ENCODE measurements at places on chromosomes 11 and 22.

DNA sequence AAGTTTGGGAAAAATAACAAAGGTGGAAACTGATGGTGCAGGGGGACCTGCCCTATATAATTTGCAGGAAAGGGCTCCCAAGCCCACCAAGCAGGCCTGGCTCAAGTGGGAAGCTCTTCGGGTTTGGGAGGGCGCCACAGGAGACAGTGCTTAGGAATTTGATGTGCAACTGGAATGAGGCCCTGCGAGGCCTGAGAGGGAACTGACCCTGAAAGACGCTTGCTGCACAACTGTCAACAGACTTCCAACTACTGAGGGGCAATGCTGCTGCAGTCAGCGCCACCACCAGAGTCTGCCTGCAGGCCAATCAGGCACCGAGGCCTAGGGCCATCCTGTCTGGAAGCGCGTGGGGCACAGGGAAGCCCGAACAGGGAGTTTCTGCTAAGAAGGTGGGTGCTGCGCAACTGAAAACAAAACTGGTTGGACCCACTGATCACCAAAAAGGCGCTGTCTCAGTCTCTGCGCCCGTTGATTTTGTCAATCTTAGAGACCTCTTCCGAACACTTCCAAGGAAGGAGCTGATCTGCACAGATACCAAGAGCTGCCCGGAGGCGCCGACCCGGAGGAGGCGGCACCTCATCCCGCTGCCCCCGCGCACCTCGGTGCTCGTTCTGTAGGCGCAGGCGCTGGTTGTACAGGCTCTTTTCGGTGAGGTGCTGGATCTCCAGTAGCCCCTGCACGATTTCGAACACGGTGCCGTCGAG, 667 bp downstream of the DGCR6L start:
- peak; percentile 71 for DNase-seq

- no peak for DNase-seq
Observed at GRCh38 chr11:117171404-117172061, 7.0 kb upstream of the SIDT2 start.

- DNase-seq = no peak
Observed at GRCh38 chr11:120073196-120073595, 64.7 kb downstream of the TRIM29 start.

- DNase-seq = no peak
Observed at GRCh38 chr11:31262761-31263160, 106.8 kb downstream of the DCDC1 start.

DNA sequence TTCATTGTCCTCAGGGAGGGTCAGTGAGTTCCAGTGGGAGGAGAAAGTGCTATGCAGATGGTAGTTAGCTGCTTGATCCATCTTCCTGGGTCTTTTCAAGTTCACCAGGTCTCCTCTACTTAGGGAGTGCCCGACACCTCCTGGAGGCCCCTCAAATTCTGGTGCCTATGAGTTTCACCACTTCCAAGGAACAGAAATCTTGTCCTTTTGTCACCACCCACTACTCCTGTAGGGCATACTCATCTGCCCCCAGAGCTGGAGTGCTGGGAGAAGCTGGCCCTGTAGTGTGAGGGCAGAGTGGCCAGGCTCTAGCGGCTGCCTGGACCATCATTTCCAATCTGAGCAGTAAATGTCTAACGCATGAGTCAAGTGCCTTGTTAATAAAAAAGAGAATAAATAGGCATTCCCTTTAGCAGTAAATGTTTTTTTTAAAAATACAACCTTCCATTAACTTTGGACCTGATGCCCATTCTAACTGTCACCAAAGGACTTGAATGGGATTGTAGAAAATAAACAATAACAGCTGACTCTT, 12.5 kb downstream of the IRAG1 start:
- DNase-seq = peak; percentile 73

DNA sequence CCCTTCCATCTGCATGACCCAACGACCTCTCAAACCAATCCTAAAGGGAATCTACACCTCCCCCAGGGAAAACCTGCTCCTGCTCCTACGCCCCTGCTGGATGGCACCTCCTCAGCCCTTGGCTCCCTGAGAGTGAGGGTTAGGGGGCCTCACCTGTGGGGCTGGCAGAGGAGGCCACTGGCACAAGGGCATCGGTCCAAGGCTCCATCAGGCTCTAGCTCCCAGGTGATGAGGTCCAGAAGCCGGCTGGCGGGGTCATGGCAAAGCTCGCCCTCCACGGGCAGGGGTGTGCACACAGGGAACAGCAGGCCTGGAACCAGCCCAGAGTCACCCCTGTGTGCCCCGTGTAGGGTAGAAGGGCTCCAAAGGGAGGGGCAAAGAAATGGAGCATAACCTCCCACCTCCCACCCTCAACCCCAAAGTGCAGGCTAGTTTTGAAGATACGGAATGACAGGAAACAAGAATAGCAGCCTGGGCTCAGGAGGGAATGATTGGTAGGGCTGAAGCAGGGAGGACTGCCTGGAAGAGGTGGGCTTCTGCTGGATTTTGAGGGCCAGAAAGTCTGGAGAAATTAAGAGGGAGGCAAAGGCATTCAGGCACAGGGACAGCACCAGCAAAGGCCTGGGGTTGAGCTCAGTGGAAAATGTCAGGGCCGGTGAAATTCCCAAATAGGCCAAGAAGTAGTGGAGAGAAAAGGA, 42.6 kb downstream of the DKK3 start:
- DNase-seq = peak; percentile 71

DNA sequence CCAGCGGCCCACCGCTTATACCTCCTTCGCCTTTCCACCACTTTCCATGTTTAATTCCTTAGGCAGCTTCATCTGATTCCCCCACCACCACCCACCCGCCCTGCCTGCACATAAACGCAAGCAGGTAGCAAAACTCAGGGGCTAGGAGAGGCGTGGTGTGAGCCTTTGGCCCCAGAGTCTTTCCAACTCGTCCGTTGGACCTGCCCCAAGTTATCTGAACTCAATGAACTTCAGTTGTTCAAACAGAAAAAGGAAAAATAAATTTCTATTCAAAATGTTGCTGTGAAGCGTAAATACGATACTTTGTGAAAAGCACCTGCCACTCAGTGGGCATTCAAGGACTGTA, 814 bp upstream of the CDON start:
- no peak for DNase-seq

- no peak for DNase-seq
Observed at GRCh38 chr11:133235381-133235780, 296.9 kb downstream of the OPCML start.

DNA sequence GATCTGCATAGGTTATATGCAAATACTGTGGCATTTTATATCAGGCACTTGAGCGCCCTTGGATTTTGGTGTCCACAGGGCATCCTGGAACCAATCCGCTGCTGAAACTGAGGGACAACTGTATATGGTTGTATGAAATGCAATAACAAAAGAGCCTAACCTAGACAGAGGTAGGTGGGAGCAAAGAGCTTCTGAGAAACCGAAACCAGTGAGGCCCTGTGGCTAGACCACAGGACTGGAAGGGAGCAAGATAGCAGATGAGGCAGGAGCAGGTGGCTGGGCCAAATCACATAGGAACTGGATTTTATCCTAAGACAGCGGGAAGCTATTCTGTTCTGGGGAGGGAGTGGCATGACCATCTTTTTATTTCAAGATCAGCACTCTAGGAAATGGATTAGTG, 30.1 kb downstream of the RCN1 start:
- no peak for DNase-seq

GRCh38 chr11:60957188-60957587, 5.2 kb upstream of the SLC15A3 start:
- DNase-seq = no peak

DNA sequence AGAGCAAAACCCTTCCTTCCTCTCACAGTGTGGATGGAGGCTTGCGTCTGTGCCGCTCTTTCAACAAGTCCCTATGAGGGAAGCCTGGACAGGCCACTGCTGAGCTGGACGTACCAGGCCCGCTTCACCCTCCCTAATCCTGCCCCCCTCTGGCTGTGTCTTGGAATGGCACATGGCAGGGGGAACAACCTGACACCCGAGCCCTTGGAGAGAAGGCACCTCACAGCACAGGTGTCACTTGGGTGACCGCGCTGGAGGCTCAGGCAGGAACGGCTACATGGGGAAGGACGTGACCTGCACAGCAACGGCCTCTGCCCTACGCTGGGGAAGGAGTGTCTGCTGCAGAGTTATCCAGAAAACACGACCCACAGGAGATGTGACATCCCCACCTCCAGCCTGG, 11.0 kb downstream of the CARS1 start:
- no peak for DNase-seq

- DNase-seq = no peak
Observed at GRCh38 chr11:108069947-108070346, 51.4 kb upstream of the ACAT1 start.

GRCh38 chr11:109264128-109264527, 157.9 kb upstream of the C11orf87 start:
- no peak for DNase-seq

DNA sequence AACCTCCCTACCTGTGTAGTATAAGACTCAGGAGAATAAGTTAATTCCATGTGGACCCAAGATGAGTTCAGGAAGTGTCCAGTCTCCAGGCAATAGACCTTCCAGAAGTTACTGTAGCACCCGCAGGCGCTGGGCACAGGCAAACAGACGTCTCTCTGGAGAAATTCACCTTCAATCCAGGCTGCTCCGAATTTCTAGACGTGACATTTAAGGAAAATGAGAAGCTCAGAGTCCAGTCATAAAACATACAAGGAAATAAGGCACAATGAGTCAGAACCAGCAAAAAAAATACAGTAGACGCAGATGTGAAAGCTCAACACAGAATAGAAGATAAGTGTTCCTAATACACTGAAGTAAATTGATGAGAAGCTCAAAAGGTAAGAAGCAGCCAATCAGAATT, 14.2 kb downstream of the NADSYN1 start:
- DNase-seq = no peak

DNA sequence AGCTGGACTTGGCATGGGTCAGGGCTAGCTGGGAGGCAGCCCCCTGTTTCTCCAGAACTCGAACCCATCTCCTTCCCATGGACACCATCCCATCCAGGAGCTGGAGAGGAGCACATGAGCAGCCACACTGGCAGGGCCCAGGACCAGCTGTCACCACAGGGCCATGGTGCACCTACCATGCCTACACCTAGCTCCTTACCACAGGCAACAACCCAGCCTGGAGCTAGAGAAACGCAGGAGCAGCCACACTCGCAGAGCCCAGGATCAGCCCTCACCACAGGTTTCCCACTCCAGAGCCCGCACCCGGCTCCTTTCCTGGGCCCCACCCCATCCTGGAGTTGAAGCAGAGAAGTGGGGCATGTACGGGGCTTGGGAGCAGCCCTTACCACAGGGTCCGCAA, 50.2 kb downstream of the GAB4 start:
- no peak for DNase-seq

DNA sequence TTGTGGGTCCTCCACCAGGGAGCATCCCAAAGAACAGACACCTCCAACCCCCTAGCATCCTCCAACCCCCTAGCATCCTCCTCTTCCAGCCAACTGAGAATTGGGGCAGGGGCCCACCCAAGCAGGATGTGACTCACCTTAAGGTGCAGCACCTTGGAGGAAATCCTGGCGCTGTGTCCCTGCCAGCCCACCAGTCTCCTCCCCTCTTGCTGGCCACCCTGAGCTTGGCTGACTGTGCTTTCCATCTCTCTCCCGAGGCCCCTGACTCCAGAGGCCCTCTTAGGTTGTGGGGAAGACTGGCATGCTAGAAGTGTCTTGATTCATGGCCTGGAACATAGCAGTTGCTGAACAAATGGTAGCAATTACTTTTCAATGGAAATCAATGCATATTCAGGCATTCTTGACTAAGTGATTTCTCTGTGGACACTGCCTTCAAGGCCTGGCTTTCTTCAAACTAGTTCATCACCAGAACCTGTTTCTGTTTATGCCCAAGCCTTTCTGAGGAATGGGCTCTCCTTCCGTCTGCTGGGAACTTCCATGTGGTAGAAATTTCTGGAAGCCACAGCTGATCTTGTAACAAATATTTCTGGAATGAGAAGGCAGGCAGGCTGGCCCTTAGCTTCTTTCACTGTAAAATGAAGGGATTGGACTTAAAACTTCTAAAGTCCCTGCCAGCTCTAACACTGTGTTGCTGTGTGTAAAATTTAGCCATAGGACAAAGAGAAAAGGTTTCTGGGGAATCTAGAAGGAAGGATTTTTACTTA, 60.5 kb downstream of the CEP164 start:
- no peak for DNase-seq

DNA sequence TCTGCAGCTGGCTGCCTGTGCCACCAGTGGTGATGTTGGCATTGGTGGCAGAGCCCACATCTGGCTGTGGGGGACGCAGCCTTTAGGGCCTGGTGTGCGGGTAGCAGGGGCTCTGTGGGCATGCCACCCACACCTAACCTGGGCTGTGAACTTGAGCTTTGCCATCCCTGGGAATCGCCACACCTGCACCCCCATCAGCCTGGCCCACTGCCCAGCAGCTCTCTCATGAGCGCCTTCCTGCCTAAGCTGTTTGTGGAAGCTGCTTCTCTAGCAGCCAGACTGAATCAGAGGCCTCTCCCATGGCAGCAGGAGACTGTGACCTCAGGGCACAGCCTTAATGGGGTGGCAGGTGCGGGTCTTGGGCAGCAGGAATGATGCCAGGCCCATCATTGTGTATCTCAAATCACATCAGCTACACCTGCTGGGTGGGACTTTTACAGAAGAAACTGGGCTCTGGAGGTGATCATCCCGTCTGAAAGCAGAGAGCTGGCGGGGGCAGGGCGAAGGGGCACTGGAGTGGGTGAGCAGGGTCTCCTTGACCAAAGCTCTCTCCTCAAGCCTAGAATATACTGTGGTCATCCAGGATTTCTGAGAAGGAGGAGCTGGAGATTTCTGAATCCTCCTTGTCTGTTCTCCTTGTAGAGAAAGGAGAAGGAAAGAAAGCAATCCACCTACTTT, 17.8 kb upstream of the CARS1 start:
- no peak for DNase-seq

- peak; percentile 46 for DNase-seq
Observed at GRCh38 chr11:120135838-120136237, 2.1 kb downstream of the TRIM29 start.

GRCh38 chr11:122668562-122669090, 13.1 kb downstream of the UBASH3B start:
- no peak for DNase-seq

DNA sequence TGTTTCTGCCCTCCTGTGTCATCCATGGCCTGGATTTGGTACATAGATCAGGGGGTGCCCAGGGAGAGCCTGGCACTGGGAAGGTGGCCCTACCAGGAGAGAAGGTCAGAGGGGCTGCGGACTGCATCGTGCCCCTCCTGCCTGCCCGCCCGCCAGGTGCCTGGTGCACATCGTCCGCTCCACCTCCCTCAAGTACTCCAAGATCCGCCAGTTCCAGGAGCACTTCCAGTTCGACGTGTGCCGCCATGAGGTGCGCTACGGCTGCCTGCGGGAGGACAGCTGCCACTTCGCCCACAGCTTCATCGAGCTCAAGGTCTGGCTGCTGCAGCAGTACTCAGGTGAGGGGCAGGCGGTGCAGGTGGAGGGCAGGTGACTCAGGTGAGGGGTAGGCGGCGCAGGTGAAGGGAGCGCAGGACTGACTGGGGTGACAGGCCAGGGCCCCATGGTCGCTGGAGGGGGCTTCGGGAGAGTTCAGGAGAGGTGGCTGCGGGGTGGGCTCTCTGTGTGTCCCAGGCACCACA, 32.7 kb upstream of the TEF start:
- no peak for DNase-seq

- no peak for DNase-seq
Observed at GRCh38 chr11:35247428-35247827, 108.5 kb downstream of the CD44 start.

- no peak for DNase-seq
Observed at GRCh38 chr22:21009638-21010425, 5.1 kb upstream of the P2RX6 start.

Measured in coronary artery (tissue), 2 donors.